Kidney (tissue), 22 donors: ENCODE measurements at places on chromosomes 5 and 9. TPM values are rescaled to one million over a fixed set of nuclear protein-coding genes. Genes with fewer than 3 reads are reported as not detected.

Gene FOXD4L5
- polyA plus RNA-seq: not detected

Gene PRR7
- 1.6 TPM for polyA plus RNA-seq

Gene TLE1
- 10.8 TPM for polyA plus RNA-seq

Gene NUP155
- 4.2 TPM for polyA plus RNA-seq

Gene GGTA1
- 6.8 TPM for polyA plus RNA-seq

Gene LCN10
- 3.9 TPM for polyA plus RNA-seq

DNA sequence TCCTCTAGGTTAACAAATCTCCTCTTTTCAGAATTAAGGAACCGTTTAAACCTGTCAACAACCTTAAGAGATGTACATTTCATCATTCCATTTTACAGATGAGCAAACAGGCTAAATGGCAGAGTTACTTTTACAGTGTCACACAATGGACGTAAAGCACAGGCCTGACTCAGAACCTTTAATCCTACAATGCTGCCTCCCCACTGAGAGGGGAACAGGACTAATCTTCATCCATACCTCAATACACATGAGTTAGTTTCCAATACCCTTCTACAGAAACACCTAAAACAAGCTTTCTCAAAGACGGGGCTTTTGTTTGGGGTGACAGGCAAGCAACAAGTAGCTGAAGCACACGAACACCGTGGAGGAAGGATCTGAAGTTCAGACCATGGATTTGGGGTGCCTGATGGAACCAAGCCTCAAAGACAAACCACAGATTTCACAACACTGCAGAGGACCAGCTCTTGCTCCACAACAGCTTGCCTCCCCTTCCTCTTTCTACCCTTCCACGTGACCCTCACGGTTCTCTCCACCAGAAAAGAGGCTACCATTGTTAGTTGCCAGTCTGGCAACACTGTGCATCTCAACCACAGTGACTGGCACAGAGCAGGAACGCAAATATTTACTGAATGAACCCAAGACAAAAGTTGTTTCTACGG, 1.8 kb downstream of the RNF130 start:
- DNase-seq: no peak

GRCh38 chr9:91885746-91886413, 64.1 kb downstream of the ROR2 start:
- no peak for DNase-seq

DNA sequence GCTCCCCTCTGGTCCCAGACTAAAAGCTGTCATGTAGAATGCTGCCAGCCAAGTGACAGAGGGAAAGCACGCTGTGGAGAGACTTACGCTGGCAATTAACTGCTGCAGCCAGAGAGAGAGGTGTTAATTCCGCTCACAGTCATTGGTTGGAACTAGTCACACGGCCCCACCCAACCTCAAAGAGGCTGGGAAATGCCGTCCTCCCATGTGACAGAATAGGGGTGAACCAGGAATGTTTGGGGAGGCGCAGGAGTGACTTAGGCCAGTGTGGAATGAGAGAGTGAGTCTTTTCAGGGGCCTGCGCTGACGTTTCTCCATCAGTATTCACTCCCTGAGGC, 87.6 kb downstream of the AMBP start:
- peak; percentile 11 for DNase-seq

DNA sequence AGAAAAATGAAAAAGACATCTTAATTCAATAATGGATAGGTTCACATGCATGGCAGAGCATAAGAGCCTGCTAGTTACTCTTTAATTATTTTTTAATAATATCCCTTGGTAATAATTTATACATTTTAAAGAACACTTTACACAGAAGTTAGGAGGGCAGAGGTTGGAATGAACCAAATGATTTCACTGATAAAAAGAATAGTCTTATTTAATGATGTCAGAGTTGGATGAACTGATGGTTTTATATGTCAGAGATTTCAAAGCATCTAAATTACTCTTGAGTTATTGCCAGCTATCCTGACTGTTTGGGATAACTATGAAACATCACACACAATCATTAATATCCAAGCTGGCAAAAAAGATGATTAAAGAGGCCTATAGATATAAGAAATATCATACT, 244.8 kb downstream of the CSNK1G3 start:
- DNase-seq: no peak

DNA sequence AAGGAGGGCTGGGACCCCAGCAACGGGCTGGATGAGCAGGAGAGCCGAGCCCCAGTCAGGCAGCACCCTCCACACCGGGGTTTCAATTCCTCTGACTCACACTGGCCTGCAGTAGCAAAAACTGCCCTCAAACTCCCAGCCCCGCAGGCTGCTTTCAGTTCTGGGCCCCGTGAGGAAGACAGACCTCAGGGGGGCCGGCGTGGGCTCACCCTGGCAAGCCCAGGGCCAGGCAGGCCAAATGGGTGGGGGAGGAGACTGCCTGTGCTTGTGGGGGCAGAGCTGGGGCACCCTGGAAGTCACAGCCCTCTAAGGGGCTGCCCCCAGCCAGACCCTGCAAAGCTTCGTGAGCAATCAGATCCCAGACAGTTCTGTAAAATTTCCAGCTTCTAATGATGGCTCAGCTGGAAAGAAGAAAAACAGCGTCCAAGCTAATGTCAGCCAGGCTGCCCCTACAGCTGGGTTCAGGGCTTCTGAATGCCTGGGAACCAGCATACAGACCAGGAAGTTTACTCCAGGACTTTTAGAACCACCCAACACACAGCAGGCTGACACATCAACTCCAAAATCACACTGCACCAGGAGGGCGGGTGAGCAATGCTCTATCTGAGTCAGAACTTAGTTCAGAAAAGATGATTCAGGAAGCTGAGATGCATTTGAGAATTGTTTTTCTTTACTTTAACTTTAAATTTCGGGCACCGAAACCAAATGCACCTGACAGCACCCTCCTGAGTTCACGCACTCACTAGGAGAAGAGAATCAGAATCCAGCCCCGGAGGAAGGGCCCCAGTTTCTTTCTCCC, 34.7 kb downstream of the LPCAT1 start:
- DNase-seq: no peak
